ENCODE measurements at places on chromosomes 12 and 14.

GRCh38 chr12:33265033-33265731, 174.4 kb downstream of the SYT10 start:
- DNase-seq = no peak

- no peak for DNase-seq
Measured at GRCh38 chr14:21529515-21529914, 3.4 kb upstream of the SALL2 start.

- no peak for DNase-seq
Measured at GRCh38 chr12:38392554-38393144, 76.1 kb downstream of the ALG10B start.

- no peak for DNase-seq
Measured at GRCh38 chr14:79098324-79098723, 928.2 kb downstream of the NRXN3 start.

DNA sequence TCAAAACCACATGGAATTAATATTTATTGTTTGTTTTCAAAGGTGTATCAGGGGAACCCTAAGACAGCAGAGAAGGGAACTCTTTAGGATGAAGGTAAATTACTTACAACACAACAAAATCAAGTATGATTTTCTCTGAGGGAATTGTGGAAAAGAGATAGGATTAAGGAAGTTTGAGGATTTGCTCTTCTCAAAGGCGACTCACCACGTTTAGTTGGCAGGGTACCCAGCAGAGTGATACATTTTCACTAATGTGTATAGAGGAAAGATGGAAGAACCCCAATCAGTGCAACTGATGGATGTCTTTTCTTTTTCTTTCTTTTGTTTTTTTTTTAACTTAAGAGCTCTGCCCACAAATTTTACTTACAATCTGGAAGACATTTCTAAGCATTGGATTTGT, 499.2 kb downstream of the CCER1 start:
- no peak for DNase-seq

DNA sequence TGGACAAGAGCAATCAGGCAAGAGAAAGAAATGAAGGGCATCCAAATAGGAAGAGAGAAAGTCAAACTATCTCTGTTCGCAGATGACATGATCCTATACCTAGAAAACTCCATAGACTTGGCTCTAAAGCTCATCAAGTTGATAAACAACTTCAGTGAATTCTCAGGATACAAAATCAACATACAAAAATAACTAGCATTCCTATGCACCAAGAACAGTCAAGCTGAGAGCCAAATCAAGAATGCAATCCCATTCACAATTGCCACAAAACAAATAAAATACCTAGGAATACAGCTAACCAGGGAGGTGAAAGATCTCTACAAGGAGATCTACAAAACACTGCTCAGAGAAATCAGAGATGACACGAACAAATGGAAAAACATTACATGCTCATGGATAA, 417.5 kb upstream of the ATP2B1 start:
- no peak for DNase-seq

- no peak for DNase-seq
Measured at GRCh38 chr12:57404966-57405640, 25.7 kb downstream of the R3HDM2 start.

DNA sequence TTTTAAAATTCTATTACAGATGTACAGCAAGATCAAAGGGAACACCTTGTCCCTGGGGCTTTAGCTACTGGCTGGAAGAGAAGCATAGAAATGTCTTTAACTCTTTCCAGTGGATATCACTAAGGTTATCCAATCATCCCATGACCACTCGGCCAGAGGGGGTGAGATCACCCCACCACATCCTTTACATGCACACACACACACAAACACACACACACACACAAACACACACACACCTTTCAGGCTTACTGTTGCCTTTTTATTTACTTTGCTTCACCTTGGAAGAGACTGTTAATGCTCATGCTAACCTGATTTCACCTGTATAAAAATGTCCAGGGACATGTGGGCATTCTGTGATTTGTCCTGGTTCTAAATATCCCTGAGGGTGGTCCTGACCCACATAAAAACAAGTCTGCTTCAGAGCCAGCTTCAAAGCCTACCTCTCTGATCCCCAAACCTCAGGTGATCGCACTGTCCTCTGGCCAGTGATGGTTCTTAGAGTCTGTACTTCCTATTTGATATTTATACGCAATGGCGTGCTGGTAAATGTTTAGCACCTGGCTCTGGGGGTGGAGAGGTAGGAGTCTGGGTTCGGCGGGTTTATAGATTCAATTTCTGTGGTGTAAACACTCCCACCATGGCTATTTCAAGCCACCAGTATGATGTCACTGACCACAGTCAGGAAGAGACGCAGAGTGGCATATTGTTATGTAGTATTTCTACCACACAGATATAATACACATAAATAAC, 166.1 kb upstream of the EEA1 start:
- no peak for DNase-seq

GRCh38 chr14:77663293-77663692, 44.5 kb downstream of the ALKBH1 start:
- DNase-seq = no peak

- no peak for DNase-seq
Measured at GRCh38 chr12:104669851-104670337, 213.1 kb downstream of the CHST11 start.

DNA sequence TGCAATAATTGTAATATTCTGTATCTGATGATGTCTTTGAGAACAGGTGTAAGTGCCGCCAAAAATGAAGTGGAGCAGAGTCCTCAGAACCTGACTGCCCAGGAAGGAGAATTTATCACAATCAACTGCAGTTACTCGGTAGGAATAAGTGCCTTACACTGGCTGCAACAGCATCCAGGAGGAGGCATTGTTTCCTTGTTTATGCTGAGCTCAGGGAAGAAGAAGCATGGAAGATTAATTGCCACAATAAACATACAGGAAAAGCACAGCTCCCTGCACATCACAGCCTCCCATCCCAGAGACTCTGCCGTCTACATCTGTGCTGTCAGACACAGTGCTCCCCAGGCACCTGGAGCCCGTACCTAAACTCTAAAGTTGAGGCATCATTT, 268.7 kb downstream of the DAD1 start:
- DNase-seq = no peak

GRCh38 chr14:78997811-78998210, 827.6 kb downstream of the NRXN3 start:
- DNase-seq = no peak

- no peak for DNase-seq
Measured at GRCh38 chr14:64536488-64537245, 3.9 kb upstream of the HSPA2 start.

DNA sequence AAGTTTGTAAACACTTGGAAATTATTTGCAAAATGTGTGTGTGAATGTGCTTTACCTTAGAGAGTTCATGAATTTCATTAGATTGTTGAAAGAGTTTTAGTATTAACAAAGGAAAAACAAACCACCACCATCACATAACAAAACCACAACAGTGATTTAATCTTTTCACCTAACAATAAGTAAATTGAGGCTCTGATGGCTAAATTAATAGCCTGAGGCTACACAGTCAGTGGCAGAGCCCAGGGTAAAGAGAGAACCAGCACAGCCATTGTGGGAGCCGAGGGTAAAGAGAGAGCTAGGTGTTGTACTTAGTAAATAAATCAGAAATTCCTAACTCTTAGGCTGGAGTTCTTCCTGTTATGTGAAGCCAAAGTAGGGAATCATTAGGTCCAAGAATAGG, 51.2 kb upstream of the CAPRIN2 start:
- DNase-seq = no peak

DNA sequence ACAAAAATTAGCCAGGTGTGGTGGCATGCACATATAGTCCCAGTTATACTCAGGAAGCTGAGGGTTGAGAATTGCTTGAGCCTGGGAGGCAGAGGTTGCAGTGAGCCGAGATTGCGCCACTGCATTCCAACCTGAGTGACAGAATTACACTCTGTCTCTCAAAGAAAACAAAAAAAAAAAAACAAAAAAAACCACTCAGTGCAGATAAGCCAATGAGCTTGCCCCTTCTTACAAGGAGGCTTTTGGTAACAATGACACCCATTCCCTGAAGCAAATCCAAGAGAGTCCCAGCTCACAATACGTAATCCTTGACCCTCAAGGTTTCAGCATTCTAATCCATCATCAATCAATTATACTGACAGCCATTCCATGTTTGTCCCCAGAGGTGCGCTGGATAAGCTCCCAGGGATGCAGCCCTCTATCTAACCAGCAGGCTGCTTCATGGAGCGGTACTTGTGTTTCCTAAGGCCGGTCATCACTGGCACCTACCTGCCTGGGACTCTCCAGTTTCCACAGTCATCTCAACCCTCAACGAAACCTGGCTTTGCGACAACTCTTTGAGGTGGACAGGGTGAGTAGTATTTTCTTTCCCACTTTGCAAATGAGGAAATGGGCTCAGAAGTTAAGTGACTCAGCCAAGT, 12.4 kb downstream of the GCN1 start:
- no peak for DNase-seq

DNA sequence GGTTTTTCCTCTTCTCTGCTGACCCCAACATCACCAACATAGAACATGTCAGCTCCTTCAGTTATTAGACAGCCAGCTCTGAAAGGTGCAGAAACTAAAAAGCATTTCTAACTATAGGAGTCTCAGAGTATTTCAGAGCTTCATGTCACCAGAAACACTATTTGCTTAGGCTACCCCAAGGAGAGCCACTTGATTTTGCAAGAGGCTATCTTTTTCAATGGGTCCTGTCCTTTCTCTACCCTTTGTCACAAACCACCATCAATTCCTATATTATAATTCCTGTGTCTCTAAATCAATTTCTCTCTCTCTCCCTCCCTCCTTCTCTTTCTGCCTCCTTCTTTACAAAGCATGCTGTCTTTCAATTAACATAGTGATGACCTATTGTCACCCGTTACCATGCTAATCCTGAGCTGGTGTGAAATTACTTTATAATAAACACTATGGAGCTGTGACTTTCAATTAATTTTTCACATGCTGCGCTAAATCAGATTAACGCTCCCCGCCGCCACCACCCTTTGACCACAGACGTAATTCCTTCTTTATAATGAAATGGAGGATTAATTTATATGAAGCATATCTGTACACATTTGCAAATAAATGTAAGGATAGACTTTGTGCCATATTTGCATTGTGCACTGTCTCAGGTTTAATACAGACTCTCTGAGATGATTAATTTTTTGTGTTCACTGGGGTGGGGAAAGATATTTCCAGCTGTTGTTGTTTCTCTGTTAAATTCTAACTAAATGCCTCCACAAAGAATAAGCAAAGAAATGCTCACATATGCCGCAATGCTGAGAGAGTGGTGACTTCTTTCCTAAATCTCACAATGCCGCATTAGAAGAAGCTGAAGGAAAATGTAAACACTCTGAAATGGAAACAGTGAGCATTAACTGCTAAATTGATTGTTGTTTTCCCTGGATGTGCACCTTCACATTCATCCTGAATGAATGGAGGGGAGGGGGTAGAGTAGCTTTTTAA, 418.6 kb downstream of the PDZRN4 start:
- DNase-seq = no peak

- no peak for DNase-seq
Measured at GRCh38 chr12:19548834-19549233, 109.5 kb downstream of the AEBP2 start.

GRCh38 chr12:62922539-62922938, 12.4 kb downstream of the PPM1H start:
- DNase-seq = no peak

DNA sequence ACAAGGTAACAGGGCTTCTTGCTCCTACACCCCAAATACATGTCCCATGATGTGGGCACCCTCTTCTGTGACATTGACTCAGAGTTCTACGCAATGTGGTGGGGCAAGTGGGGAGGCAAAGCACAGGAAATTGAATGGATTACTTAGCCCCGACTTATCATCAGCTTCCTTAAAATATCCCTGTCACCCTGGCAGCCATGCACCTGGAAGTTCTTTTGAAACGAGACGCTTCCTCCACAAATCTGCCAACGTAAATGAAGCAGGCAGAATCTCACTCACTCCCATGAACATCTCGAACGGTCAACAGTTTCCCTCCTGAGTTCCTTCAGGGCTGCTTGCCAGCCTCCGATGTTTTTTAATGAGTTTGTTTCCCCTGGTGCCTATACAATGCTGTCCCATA, 33.5 kb downstream of the RNFT2 start:
- peak; percentile 14 for DNase-seq

GRCh38 chr14:75859746-75860145, 122.0 kb downstream of the TGFB3 start:
- no peak for DNase-seq

GRCh38 chr12:46153268-46153872, 115.5 kb downstream of the SLC38A1 start:
- DNase-seq = no peak

DNA sequence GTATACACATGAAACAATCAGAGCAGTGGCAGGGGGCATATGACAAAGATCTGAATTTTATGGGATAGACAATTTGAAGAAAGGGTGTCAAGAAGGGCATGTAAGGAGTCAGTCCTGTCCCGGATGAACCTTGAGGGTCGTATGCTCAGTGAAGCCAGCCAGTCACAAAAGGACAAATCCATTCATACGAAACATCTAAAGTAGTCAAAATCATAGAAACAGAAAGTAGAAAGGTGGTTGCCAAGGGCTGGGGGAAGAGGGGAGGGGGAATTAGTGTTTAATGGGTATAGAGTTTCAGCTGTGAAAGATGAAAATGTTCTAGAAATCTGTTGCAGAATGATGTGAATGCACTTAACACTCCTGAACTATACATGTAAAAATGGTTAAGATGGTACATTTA, 157.5 kb downstream of the TGFB3 start:
- no peak for DNase-seq

GRCh38 chr14:80776657-80777056, 164.9 kb downstream of the CEP128 start:
- no peak for DNase-seq

DNA sequence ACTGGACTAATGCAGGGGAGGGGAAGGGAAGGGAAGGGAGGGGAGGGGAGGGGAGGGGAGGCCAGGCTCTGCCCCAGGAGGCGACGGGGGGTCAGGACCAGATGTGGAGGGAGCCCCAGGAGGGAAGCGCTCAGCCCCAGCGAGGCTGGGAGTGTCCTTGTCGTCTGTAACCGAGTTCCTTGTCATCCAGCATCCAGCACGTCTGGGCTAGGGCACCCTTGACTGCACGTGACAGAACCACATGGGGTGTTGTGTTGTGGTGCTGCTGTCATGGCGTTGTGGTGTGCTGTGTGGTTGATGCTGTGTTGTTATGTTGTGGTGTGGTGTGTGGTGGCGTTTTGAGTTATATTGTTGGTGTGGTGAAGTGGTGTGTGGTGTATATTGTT, 28.4 kb upstream of the SFSWAP start:
- no peak for DNase-seq

- no peak for DNase-seq
Measured at GRCh38 chr12:86376052-86376451, 119.9 kb upstream of the MGAT4C start.

DNA sequence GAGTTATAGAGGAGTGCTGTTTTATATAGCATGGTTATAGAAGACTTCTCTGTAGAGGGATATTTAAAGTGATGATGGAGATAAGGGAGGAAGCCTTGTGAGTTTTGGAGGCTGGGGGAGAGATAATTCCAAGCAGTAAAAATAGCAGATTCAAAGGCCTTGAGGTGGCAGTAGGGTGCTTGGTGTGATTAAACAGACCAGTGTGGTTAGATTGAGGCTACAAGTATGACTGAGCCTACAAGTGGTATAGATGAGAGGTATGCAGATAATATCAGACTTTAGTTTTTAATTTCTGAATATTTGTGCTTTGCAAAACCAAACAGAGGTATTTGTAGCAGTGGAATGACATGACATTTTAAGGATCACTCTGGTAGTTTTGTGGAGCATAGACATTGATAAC, 20.3 kb downstream of the FANCM start:
- DNase-seq = no peak
